ENCODE measurements at places on chromosomes 3 and 15.

DNA sequence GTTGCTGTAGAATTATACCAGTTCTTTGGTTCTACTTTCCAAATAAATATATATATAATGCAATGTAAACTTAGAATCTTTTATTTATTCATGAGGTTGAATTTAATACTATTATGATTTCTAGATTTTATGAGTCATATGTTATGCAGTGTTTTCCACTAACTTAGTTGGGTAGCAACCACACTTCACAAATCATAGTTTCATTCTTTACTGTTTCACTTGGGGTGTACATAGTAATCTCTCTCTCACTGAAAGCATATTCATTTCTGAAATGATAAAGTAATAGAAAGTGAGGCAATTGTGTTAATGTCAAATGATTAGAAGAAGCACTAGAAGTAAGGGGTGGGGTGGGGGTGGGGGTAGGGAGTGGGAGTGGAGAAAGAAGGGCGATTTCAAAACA, 52.6 kb downstream of the IQCH start:
- DNase-seq = no peak

- DNase-seq = no peak
These were observed 242.5 kb downstream of the CADPS start for GRCh38 chr3:62632510-62633294.

DNA sequence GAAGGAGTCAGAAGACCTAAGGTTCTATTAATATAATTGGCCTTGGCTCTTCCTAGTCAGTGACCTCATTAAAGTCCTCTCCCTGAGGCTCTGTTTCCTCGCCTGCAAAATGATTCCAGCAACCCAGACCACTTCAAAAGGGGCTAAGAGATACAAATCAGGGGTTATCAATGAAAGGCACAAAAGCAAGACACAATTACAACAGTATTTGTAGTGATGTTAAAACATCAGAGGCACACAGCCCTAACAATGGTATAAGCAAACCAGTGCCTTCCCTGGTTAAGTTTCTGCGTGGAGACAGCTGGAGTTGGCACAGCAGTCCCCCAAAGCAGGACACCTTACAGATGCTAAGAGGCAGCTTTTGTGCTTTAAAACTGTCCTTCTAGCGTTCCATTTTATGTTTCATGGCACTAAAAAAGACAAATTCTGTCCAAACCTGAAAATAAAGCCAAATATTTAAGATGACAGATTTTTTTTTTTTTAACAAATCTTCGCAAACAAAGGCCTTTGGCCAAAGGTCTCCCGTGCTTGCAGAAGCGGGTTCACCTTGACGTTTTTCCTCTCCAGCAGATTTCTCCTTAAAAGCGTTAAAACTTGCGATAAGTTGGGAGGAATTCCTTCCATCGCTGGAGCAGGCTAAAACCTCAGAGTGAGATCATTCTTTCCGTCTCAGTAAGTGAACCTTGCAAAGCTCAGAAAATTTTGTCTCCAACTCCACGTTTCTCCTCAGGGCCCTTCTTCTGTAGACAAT, 999 bp downstream of the ZNF280D start:
- DNase-seq = no peak

- no peak for DNase-seq
These were observed 10.9 kb downstream of the GPD1L start for GRCh38 chr3:32117320-32117719.

- peak; percentile 73 for DNase-seq
These were observed 8.5 kb upstream of the CX3CR1 start for GRCh38 chr3:39288300-39288808.

DNA sequence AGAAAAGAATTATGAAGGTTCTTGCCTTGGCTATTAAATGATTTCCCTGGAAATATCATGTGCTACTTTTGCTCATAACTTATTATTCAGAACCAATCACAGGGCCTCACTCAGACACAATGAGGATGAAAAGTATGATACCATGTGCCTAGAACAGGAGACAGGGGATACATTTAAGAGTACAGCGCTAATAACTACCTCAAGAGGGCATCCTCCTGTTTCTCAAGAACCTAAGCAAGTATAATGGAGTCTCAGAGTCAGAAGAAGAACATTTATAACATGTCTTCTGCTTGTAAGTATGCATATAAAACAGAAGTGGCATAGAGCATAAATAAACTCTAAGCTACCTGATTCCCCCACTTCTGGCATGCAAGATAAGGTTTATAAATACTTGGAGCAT, 125.4 kb upstream of the MME start:
- no peak for DNase-seq

GRCh38 chr15:84819291-84819768, 2.2 kb downstream of the ALPK3 start:
- no peak for DNase-seq

DNA sequence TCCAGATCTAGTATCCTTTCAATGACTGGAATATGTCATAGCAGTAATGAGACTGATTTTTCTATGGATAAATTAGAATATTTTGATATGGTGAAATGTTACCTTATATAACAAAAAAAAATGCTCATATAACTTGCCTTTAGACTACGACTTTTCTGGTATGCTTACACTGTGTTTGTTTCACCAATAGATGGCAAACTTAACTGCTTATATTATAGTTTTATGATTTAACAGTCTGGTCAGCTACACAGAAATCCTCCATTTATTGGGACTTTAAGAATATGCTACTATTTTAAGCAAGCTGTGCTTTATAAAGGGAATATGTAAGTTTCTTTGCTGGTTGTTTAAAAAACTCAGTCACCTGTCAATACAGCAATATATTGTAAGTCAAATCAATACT, 205.6 kb downstream of the VGLL3 start:
- DNase-seq = no peak

- DNase-seq = no peak
These were observed 994 bp downstream of the MESP1 start for GRCh38 chr15:89749951-89750559.

DNA sequence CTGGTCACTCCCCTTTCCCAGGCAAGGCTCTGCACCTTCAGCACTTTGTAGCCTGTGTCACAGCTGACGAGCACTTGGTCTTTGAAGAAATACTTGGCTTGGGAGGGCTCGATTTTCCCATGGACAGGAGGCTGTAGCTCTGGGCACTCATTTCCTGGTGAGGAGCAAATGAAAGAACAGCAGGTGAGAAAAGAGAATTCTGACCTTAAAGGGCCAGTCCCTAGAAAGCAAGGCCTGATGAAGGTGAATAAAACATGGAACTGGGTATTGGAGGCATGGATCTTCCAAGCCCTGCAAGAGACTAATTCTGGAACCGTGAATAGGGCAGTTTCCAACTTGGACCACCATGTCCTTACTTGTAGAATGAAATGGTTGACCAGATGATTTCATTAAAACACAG, 39.9 kb downstream of the MASP1 start:
- no peak for DNase-seq

DNA sequence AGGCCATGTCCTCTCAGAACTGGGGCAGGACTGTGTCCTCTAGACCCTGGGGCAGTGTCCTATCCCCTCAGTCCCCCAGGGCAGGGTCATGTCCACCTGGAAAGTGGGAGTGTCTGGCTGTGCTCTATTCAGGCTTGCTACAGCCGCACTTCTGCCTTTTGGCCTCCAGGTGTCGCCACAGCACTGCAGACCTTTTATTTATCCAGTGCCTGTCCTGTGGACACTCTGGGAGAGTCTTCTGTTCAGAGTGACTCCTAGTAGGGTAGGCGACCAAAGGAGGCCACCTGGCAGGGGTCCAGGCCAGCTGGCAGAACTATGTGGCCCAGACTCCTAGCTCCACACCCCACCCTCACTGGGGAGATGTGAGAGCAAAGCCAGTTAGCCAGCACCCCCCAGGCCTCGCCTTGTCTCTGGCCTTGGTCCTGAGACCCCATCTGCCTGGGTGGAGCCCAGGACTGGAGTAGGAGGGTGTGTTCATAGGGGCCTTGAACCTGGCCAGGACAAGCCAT, 3.9 kb downstream of the TMIE start:
- DNase-seq = peak; percentile 51

- DNase-seq = no peak
These were observed 443.5 kb downstream of the OTOL1 start for GRCh38 chr3:161939918-161940620.

- DNase-seq = no peak
These were observed 10.6 kb upstream of the LEO1 start for GRCh38 chr15:51982013-51982769.

GRCh38 chr3:177837951-177838655, 640.8 kb upstream of the TBL1XR1 start:
- no peak for DNase-seq

GRCh38 chr15:94265009-94265408, 33.6 kb downstream of the MCTP2 start:
- no peak for DNase-seq

GRCh38 chr3:98398513-98398912, 8.0 kb downstream of the OR5K3 start:
- DNase-seq = no peak

- DNase-seq = no peak
These were observed 202.5 kb downstream of the SATB1 start for GRCh38 chr3:18222686-18223085.

DNA sequence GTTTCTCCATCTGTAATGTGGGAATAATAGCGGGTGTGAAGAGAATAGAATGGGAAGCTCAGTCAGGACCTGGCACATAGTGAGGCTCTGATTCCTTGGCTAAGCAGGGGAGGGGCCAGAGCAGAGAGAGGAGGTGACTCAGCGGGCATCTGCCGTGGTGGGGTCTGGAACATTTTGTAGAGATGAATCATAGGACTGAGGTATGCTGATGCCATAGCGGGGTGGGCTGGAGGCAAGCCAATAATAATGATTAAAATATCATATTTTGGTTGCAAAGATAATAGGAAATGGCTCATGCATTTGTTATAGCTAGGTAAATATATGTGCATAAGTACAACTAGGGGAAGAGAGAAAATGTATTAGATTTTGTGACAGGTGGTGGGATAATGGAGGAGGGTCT, 11.2 kb downstream of the TGM4 start:
- DNase-seq = no peak

- DNase-seq = no peak
These were observed 58.6 kb upstream of the SLC6A1 start for GRCh38 chr3:10933805-10934481.

GRCh38 chr15:44715142-44715796, 4.0 kb downstream of the B2M start:
- DNase-seq = no peak

DNA sequence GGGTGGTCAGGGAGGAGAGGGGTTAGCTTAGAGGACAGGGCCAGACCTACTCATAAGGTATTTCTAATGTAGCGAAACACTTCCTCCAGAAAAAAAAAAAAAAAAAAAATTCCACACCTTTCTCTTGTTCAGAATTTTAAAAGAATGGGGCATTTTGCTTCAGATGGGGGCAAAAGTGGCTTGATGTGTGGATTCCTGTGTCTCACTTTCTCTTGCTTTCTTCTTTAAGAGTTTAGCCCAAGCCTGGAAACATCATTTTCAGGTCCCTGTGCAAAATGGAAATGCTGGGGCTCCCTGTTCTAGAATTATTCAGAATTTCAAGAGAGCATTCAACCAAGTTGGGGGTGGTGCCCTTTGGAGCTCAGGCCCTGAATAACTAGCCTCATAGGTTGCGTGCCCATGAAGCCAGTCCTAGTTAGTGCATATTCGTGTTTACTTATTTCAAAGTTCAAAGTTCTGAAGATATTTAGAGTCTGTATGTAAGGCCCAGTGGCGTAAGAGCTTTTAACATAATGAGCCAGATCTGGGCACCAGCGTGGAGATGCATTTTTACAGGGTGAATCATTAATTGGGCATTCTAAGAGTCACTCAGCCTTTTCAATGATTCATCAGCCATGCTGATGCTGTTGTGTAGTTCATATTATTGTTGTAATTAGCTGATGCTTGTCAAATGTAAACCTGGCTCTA, 104.5 kb downstream of the RPLP1 start:
- DNase-seq = no peak

DNA sequence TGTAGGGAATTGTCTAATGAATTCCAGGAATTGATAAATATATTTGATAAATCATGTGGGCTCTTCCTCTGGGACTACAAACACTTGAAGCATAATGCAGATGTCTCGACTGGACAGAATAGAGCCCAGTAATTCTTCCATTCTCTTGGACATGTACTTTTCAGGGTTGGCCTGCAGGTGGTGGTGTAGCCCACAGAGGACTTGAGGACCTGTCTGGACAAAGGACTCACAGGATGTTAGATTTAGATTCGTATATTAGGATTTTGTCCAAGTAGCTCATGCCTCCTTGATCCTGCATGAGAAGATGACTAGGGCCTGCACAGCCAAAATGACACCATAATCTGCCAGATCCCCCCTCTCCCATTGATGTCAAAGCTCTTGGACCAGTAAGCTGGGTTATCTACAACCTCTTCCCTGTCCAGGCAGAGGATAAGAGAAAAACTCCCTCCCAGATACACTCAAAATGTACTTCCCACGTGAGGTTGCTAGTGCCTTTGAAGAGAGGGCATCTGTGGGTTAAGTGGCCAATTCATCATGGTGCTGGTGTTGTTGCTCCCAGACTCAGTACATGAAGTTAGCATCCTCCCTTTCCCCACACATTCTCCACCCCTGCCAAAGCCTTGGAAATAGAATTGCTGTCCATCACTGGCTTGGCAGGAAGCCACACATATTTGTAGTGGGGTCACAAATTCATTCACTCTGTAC, 88.6 kb upstream of the ZNF280D start:
- DNase-seq = no peak

GRCh38 chr3:81816473-81817250, 55.2 kb upstream of the GBE1 start:
- DNase-seq = no peak

- no peak for DNase-seq
These were observed 1.1 kb downstream of the HES1 start for GRCh38 chr3:194137008-194137505.

- DNase-seq = no peak
These were observed 314.9 kb downstream of the TLE3 start for GRCh38 chr15:69782809-69783208.

DNA sequence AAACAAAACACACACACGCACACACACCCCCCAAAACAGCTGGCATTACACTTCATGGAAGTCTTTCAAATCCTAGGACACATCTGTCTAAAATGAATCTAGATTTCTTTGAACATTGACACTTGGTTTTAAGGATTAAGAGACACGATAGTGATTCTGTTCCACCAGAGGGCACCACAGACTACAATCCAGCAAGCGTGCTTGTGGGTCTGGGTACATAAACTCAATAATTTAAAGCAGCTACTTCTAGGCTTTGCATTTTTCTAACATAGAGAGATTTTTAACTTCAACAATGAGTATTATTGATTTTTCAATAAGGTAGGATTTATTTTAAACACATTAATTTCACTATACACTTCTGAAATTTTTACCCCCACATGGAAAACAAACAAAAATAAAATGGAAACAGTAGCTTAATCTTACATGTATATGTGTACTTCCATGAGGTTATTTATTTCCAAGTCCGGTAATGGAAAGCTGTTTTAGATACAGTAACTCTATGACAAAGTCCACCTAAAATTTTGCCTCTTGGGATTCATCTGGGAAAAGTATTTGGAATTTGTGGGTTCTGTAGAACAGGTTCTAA, 564.0 kb upstream of the TGFBR2 start:
- DNase-seq = peak; percentile 43

- no peak for DNase-seq
These were observed 1.8 kb upstream of the YEATS2 start for GRCh38 chr3:183695569-183696364.

GRCh38 chr3:66479532-66479947, 21.3 kb downstream of the LRIG1 start:
- DNase-seq = no peak

Data from stimulated activated CD4-positive, alpha-beta T cell treated with anti-CD3 and anti-CD28 coated beads, TNF-alpha, amount 100 ng/mL, for 24 hours (primary cell).